ENCODE measurements at places on chromosomes 6 and 20. TPM values are rescaled to one million over a fixed set of nuclear protein-coding genes. Genes with fewer than 3 reads are reported as not detected.

PSORS1C1 gene
- 2.9 TPM for total RNA-seq

FILIP1 gene
- 0.26 TPM for total RNA-seq

DNAH8 gene
- total RNA-seq = not detected

TUBE1 gene
- total RNA-seq = 22.3 TPM

SLPI gene
- 0.74 TPM for total RNA-seq

DEFB119 gene
- total RNA-seq = not detected

AAR2 gene
- 26.1 TPM for total RNA-seq

ZNF831 gene
- total RNA-seq = 0.03 TPM

SH3BGRL2 gene
- total RNA-seq = 8.5 TPM

ADTRP gene
- total RNA-seq = not detected

GJA1 gene
- total RNA-seq = 3.8 TPM

MROH8 gene
- 1.8 TPM for total RNA-seq

CD24 gene
- total RNA-seq = 57.4 TPM

HSPA1A gene
- total RNA-seq = 169 TPM

MAP7 gene
- total RNA-seq = 1.8 TPM

SLC22A2 gene
- not detected for total RNA-seq

DNA sequence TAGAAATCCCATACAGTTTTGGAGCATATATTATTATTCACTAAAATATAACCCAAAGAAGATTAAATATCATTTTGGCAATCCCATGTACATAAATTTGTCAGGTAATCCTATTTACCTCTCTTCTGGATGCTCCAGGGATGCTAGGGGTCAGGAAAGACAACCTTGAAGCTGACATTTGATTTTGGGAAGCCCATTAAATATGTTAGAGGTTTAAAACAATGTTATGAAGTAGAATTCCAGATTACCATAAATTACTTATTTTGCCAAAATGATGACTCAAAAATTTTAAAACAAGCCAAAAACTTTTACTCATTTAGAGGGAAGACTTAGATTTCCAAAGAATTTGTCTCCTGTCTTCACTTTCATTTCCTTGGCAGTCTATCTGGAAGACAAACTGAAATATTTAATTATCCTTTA, 9.2 kb upstream of the IL22RA2 start:
- no peaks in the 10 kb centered on the region for H3K4me1 ChIP-seq
- H3K27ac ChIP-seq = no peak overlapping the region
- DNase-seq = no peak
- no peaks in the 10 kb centered on the region for H3K27me3 ChIP-seq
- H3K36me3 ChIP-seq = no peaks in the 10 kb centered on the region

DNA sequence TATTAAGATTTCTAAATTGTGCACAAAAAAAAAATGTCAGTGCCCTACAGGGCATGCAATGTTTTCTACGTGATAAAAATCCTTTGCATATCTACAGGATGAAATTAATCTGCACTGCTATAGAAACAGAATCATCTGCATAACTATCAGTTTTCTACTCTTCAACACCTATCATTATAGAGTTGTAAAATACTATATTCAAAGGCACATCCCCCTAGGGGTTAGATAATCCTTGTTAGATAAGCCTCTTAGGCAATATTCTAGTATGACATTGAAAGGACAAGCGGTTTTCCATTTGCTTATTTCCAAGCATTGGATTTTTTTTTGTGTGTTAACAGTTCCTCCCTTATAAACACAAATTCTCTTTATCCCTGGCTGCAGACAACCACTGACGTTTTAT, 98.7 kb upstream of the LAMA2 start:
- no peaks in the 10 kb centered on the region for H3K36me3 ChIP-seq
- no peaks in the 10 kb centered on the region for H3K27me3 ChIP-seq
- no peak overlapping the region for H3K4me3 ChIP-seq

- H3K4me3 ChIP-seq = no peak overlapping the region
- no peaks in the 10 kb centered on the region for H3K4me1 ChIP-seq
- DNase-seq = no peak
- H3K27ac ChIP-seq = no peak overlapping the region
- H3K27me3 ChIP-seq = peaks cover 2% of the 10 kb centered on the region
These were observed 14.9 kb downstream of the F13A1 start for GRCh38 chr6:6305575-6305974.

DNA sequence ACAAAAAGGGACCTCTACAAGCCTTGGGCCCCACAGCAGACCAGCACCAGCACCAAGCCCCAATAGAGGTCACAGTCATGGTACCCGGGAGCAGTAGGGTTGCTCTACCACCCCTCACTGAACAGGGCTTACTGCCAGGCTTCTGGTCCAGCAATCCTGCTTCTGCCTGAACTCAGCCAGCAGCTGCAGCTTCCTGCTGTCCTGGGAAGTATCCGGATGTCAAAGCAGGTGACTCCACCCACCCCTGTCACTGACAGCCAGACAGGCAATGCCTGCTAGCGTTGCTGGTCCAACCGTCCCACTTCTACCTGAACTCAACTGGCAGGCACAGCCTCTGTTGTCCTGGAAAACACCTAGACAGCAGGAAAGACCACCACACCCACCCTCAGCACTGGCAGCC, 47.0 kb upstream of the PCSK2 start:
- H3K4me3 ChIP-seq = no peak overlapping the region
- H3K36me3 ChIP-seq = no peaks in the 10 kb centered on the region
- H3K27ac ChIP-seq = no peak overlapping the region

- no peak for DNase-seq
- H3K4me3 ChIP-seq = no peak within 1 kb of the TSS
- H3K27me3 ChIP-seq = no peaks in the 10 kb centered on the region
These were observed at the start of gene KCNK17 for GRCh38 chr6:39314273-39314795. KCNK17 (minus strand) TSS chr6:39314419; CDS start chr6:39314320, 99 bp downstream.

GRCh38 chr6:144619966-144620365, 334.8 kb downstream of the UTRN start:
- H3K27me3 ChIP-seq = no peaks in the 10 kb centered on the region
- H3K36me3 ChIP-seq = no peaks in the 10 kb centered on the region
- DNase-seq = no peak
- no peak overlapping the region for H3K27ac ChIP-seq

DNA sequence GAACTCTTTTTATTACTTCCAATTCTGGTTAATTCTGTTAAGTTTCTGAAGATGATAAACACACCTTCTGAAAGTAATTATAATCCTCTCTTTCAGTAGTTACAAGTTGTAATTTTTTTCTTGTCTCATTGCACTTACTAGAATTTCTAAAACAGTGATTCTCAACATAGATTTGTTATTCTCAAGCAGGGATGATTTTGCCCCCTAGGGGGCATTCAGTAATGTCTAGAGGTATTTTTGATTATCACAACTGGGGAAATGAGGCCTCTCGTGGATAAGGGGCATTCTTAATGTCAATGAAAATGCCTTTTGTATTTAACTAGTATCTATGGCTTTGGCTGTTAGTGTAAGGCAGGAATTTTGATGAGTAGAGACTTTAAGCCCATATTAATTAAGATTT, 39.4 kb upstream of the MAFB start:
- no peaks in the 10 kb centered on the region for H3K27me3 ChIP-seq
- no peak overlapping the region for H3K27ac ChIP-seq
- H3K4me1 ChIP-seq = no peaks in the 10 kb centered on the region
- H3K36me3 ChIP-seq = no peaks in the 10 kb centered on the region
- no peak for DNase-seq

- H3K4me3 ChIP-seq = peak overlapping the region; percentile 94
- peak overlapping the region; percentile 83 for H3K27ac ChIP-seq
- H3K27me3 ChIP-seq = no peaks in the 10 kb centered on the region
- H3K36me3 ChIP-seq = no peaks in the 10 kb centered on the region
These were observed 808 bp downstream of the SDC4 start for GRCh38 chr20:45347297-45347935.

- H3K4me1 ChIP-seq = peaks cover 31% of the 10 kb centered on the region
- H3K27ac ChIP-seq = peak overlapping the region; percentile 98
- H3K36me3 ChIP-seq = no peaks in the 10 kb centered on the region
- H3K27me3 ChIP-seq = no peaks in the 10 kb centered on the region
These were observed 763 bp downstream of the C6orf47 start for GRCh38 chr6:31659649-31660380.

- H3K4me3 ChIP-seq = no peak overlapping the region
- no peaks in the 10 kb centered on the region for H3K36me3 ChIP-seq
- DNase-seq = no peak
- H3K27me3 ChIP-seq = no peaks in the 10 kb centered on the region
- peak overlapping the region; percentile 80 for H3K27ac ChIP-seq
These were observed 26.3 kb downstream of the ELOVL5 start for GRCh38 chr6:53322188-53323029.

DNA sequence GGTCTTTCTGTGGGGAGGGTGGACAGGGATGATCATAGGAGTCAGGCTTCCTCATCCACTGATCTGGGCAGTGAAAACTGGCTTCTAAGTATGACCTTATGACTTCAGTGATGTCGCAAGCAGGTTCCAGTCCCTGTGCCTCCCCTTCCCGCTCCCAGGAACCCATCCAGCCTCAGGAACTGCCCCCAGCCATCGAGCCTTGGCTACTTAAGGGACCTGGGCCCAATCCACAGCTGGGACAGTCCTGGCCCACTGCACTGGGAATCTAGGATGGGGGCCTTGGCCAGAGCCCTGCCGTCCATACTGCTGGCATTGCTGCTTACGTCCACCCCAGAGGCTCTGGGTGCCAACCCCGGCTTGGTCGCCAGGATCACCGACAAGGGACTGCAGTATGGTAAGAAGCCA, at the start of gene LBP:
Gene LBP (plus strand): TSS at position 236 of the 405 bp plus-strand sequence. CDS start 35 bp downstream, at position 271.
- no peaks in the 10 kb centered on the region for H3K36me3 ChIP-seq
- H3K4me1 ChIP-seq = no peaks in the 10 kb centered on the region
- no peak within 1 kb of the TSS for H3K27ac ChIP-seq
- H3K4me3 ChIP-seq = no peak within 1 kb of the TSS
- no peak for DNase-seq
- H3K27me3 ChIP-seq = no peaks in the 10 kb centered on the region

DNA sequence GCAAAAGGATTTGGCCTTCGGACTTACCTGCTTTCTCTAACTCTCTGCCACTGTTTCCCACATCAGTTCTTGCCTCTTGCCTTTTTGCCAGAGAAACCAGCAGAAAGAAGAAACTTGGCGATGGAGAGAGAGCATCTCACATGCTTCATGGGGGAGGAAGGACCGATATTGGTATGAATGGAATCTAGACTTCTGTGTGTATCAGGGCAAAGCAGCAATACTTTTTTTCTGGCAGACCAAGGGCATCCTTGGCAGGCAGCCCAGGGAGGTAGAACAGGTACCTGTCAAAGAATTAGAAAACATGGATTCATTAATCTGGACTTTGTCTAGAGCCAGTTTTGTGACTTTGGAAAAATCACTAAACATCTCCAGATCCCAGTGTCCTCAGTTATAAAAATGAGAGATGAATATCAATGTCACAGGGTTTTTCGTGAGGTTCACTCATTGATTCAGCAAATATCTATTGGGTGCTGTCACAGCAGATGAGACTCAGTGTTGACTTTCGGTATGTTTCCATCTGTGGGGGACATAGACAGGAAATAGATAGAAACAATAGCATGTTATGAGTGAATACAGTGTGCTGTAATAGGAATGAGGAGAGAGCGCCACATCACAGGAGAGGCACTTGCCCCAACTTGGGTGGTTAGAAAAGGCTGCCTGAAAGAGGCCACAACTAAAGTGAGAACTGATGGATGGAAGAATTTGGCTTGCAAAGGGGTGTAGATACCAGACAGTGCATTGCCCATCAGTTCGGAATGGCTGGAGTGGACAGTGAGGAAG, 114.1 kb downstream of the CD83 start:
- no peaks in the 10 kb centered on the region for H3K4me1 ChIP-seq
- no peaks in the 10 kb centered on the region for H3K36me3 ChIP-seq
- no peaks in the 10 kb centered on the region for H3K27me3 ChIP-seq
- no peak for DNase-seq

DNA sequence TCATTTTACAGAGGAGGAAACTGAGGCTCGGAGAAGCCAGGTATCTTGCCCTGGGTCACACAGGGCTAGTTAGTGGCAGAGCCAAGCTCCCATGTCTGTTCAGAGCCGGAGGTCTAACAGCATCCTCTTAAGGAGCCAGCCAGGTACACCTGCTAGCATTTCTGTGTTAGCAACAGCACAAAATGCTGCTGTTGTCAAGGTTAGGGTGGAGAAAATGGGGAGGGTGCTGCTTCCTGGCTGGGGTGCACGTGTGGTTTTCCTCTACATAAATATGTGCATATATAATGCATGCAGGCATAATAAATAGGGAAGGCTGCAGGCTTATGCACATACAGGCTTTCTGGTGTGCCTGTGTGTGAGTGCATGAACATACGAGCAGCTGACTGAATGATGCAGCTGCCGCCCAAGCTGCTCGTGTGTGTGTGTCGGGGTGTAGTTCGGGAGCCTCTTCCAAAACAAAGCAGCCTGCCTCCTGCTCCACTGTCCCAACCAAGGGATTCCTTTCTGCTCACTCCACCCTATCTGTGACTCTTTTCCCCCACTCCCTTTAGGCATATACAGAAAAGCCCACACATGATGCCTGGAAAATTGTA, 86.6 kb downstream of the CD40 start:
- H3K27me3 ChIP-seq = peaks cover 2% of the 10 kb centered on the region
- DNase-seq = no peak
- no peak overlapping the region for H3K27ac ChIP-seq
- H3K4me3 ChIP-seq = no peak overlapping the region
- peaks cover 5% of the 10 kb centered on the region for H3K4me1 ChIP-seq
- H3K36me3 ChIP-seq = no peaks in the 10 kb centered on the region

DNA sequence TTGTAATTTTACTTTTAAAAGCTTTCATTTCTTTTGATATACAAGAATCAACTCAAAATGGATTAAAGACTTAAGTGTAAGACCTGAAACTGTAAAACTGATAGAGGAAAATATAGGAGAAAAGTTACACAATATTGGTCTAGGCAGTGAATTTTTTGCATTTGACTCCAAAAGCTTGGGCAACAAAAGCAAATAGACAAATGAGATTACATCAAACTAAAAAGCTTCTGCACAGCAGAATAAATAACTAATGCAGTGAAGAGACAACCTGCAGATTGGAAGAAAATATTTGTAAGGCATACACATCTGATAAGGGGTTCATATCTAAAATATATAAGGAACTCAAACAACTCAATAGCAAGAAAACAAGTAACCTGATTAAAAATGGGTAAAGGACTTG, 3.0 kb downstream of the GABRR1 start:
- H3K27me3 ChIP-seq = peaks cover 18% of the 10 kb centered on the region
- no peak overlapping the region for H3K27ac ChIP-seq
- H3K36me3 ChIP-seq = no peaks in the 10 kb centered on the region
- H3K4me1 ChIP-seq = no peaks in the 10 kb centered on the region
- no peak overlapping the region for H3K4me3 ChIP-seq

GRCh38 chr6:147787417-147787816, 278.9 kb downstream of the SAMD5 start:
- no peak for DNase-seq
- no peaks in the 10 kb centered on the region for H3K36me3 ChIP-seq
- no peak overlapping the region for H3K4me3 ChIP-seq
- no peak overlapping the region for H3K27ac ChIP-seq

- no peak overlapping the region for H3K4me3 ChIP-seq
- DNase-seq = no peak
- H3K4me1 ChIP-seq = peaks cover 15% of the 10 kb centered on the region
- no peaks in the 10 kb centered on the region for H3K36me3 ChIP-seq
- no peaks in the 10 kb centered on the region for H3K27me3 ChIP-seq
These were observed 12.9 kb upstream of the C20orf144 start for GRCh38 chr20:33649201-33649681.

DNA sequence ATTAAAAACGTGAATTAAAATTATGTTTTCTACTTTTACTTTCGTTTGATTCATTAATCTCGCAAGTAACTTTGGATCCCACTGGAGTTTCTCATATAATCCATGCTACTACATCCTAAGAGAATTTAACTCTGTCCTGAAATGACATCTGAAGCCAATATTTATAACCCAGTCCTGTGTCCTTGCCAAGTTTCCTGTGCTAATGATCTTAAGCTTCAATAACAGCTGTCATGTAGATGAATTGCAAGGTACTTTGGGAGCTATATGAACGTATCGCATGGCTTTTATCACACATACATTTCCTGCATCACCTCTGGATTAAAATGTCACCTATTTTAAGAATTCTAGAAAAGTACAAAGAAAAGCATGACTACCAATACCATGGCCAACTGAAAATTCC, 833.8 kb upstream of the CITED2 start:
- H3K4me1 ChIP-seq = no peaks in the 10 kb centered on the region
- H3K27ac ChIP-seq = peak overlapping the region; percentile 14
- no peak overlapping the region for H3K4me3 ChIP-seq
- H3K36me3 ChIP-seq = no peaks in the 10 kb centered on the region
- DNase-seq = no peak
